Esophagus squamous epithelium (tissue), 5 donors: ENCODE measurements at places on chromosomes 3 and 15.

- DNase-seq = no peak
Observed at GRCh38 chr3:60771766-60772165, 479.5 kb downstream of the FHIT start.

DNA sequence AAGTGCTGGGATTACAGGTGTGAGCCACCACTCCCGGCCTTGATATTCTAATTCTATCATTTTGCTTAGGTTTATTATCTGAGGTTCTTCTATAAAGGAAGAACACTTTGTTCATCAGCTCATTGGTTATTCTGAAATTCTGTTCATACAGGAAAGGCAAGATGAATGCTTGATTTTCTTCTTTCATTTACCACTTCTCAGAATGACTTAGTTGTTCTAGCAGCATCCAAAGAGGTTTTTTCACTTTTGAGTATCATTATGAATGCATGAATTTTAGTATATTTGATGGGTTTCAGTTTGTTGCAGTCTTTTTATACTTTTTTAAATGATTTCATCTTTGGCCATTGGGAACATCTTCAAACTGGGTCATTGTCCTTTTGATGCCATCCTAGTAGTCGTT lies 51.8 kb downstream of the RNF111 start:
- no peak for DNase-seq

DNA sequence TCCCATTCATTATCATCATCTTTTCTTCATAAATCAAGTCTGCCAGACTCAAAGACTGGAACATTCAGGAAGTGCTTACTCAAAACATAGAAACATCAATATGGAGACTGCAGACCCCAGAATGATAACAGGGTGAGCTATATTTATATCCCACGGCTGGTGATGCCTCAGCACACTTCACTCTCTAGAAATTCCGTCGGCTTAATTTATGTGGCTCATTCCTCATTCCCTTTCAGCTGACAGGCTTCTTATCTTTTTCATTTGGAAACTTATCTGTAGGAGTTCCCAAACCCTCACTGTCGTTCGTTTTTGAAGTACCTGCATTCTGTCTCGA lies 45.5 kb downstream of the RFTN1 start:
- DNase-seq = no peak

DNA sequence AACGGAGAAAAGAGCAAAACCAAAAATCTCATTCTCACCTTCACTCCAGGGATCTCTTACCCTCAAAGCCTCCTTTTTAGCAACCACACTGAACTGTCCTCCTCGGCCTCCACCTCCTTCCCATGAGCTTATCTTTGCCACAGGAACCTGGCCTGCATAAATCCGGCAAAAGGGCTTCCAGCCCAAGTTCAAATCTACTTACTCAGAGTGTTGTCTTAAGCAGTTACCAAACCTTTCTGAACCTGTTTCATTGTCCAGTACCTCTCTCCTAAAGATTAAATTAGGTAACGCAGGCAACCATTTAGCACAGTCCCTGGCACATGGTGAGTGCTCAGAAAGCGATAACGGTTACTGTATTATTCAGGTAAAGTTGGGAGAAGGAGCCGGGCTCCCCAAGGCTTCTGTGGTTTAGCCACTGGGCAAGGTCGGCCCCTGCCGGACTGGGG lies 777 bp downstream of the CIB1 start:
- no peak for DNase-seq

GRCh38 chr3:122635789-122636188 lies 44.9 kb upstream of the PARP14 start:
- no peak for DNase-seq
